Activated T-cell treated with anti-CD3 and anti-CD28 coated beads, Interleukin-2, amount 50 U/mL, for 4 hours (primary cell): ENCODE measurements at places on chromosomes 4 and X. TPM values are rescaled to one million over a fixed set of nuclear protein-coding genes. Genes with fewer than 3 reads are reported as not detected.

The ARHGAP6 gene
- total RNA-seq: 0.10 TPM

DNA sequence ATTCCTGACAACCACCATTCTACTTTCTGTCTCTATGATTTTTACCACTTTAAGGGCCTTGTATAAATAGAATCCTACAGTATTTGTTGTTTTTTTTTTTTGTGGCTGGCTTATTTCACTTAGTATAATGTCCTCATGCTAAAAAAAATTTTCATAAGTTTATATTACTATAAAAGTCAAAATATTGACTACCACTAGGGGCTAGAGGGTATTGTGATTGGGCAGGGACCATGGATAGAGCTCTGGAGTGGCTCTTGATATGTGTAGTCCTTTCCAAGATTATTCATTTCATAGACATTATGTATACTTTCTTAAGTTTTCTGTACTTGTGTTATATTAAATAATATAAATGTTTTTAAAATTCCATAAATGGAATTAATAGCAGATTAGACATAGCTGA, 34.6 kb downstream of the MYOZ2 start:
- no peak for DNase-seq

DNA sequence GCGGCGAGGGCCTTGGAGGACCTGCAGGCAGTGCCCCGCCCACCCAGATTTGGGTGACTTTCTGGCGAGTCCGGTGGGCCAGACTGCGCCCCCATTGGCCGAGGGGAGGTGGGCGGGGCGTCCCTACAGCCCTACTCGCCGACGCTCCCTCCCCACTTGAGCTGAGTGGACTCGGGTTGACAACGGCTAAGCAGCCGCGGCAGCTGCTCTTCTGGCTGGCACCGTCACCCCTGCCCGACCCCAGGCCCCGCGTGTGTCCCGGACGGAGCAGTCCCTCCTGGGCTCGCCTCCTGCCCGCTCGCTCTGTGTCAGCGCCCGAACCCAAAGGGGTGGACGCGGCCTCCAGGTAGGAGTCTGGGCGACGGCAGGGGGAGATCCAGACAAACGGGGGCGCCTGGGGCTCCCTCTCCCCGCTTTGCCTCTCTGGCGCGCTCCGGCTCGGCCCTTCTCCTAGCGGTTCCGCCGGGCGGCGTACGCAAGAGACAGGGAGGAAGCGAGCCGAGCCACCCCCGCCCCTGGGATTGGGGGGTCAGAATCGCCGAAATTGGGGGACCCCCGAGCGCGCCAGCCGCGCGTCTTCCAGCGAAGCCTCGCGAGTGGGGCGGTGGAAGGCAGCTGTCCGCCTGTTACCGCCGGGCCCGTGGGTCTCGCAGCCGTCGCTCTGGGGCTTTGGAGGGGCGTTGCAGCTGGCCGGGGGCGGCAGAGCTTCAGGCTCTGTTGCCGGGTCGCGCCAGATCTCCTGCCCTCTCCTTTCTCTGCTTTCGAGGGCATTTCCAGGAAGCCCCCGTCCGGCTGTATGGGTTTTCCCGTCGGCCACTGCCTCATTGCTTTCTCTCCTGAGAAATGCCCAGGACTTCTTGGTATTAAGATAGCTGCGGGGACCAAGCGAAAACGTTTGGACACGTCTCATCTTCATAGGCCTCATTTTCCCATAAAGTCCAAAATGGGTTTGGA, 46.3 kb downstream of the STARD8 start:
- no peak for DNase-seq

The CT45A2 gene
- total RNA-seq: not detected

DNA sequence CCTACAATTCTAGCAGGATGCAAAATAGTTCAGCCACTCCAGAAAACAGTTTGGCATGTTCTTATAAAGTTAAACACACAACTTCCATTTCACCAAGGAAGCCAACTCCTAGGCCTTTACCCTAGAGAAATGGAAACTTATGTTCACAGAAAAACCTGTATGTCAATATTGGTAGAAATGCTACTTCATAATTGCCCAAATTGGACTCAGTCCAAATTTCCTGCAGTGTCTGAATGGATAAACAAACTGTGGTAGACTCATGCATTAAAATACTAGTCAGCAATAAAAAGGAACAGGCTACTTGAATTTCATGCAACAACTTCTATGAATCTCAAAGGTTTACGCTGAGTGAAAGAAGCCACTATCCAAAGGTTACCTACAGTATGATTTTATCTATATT, 1738.8 kb upstream of the IGFBP7 start:
- DNase-seq: no peak

DNA sequence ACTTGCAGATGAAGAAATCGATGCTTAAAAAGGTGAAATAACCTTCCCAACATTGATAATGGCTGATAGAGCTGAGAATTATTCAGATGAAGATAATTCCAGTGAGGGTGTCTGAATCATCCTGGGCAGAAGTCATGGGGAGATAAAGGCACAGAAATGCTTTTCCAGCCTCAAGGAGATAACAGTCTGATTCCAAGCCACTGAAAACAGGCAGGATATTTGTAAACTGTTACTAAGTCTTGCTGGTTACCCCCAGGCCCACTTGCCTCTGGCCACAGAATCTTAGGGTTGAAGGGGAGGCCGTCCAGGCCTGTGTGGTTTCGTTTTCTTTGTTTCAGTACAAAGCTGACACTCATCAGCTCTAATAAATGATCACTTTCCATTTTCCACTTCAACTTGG, 158.5 kb downstream of the SH3KBP1 start:
- DNase-seq: no peak

DNA sequence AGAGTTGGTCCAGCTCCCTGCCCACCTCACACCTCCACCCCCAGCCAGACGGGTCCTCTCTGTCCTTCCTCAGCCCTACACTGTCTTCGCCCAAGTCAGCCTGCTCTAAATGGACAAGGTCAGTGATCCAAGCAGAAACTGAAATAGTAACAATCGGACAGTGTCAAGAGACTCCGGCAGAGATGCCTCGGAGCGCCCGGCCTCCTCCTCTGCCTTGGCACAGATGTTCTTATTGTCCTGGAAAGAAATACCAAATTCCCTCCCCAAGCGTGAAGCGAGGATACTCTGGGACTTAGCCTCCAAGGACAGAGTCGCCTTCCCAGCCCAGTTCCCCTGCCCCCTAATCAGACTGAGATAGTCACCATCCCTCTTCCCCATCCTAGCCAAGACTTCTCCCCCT, 28.5 kb downstream of the UTP14A start:
- no peak for DNase-seq

DNA sequence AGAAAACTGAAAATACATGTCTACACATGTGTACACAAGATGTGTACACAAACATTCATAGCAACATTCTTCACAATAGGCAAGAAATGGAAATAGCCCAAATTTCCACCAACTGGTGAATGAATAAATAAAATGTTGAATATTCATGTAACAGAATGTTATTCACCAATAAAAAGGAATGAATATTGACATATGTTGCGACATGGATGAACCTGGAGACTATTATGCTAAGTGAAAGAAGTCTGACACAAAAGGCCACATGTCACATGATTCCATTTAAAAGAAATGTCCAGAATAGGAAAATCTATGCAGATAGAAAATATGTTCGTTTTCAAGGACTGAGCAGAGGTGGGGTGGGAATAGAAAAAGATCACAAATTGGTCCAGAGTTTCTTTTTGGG, 34.6 kb upstream of the LNX1 start:
- DNase-seq: no peak

The FIP1L1 gene
- total RNA-seq: 84.5 TPM

The ACE2 gene
- not detected for total RNA-seq

DNA sequence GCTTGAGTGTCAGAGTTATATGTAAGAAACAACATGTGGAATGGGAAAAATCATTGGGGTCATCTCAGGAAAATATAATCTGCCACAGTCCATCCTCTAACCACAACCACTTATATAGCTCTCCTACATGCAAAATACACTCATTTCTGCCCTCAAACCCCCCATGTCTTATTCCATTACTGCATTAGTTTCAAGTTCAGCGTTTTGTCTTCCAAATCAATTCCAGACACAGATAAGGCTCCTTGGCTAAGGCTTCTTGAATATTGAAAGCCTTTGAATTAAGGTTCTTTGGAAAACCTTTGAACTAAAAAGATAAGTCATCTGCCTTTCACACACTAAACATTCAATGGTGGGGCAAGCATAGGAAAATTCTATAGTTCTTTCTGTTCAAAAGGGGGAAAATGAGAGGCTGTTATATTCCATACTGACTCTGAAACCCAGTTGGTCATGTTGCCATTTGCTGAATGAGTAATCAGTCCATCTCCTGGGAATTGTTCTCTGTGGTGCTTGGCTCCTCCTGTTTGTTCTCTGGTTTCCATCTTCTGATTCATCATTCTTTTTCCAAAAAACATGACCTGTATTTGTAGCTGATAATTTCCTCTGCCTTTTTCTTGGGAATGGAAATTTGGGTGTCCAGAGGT, 218.7 kb downstream of the BMPR1B start:
- DNase-seq: no peak

DNA sequence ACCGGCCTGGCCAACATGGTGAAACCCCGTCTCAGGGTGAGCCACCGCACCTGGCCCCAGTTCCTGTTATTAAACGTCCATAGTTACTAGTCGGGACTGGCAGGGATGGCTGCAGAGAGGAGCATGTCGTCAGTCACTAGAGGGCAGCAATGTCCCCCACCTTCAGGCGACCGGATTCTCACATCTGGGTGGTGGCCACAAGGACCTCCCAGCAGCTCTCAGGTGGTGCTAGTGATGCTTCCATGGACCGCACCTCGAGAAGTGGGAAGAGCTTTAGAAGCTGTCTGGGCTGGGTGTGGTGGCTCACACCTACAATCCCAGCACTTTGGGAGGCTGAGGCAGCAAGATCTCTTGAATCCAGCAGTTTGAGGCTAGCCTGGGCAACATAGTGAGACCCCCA, 13.3 kb upstream of the IL3RA start:
- peak; percentile 32 for DNase-seq

GRCh38 chrX:3520458-3520857, 174.0 kb upstream of the MXRA5 start:
- no peak for DNase-seq

DNA sequence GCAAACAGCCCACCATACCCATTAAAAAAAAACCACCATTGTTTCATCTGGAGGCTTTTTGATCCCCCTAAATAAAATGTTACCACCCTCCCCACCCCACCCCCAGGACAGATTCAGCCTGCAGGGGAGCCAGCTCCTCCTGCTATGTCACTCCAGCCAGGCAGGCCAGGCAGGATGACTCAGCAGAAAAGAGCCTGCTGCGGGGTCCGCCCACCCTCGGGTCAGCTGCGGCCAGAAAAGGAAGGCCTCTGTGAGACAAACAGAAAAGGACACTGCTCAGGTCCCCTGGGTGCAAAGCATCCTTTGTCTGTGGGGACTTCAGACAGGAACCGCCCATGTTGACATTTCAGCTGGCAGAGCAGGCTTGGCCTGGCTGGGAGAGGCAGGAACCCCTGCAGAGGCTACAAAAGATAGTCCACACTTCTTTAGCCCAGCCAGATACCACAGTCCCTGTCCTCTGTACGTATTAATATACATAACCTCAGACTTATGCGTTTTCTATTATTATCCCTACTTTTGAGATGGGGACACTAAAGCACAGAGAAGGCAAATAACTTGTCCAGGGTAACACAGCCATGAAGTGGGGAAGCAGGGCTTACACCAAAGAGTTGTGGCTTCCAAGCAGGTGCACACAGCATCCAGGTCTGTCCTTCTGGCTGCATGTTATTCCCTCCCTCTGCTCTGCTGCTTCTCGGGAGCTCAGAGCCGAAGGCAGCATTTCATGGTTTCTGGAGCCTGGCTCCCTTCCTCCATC, 147.7 kb downstream of the CPEB2 start:
- DNase-seq: no peak
